ENCODE measurements at places on chromosomes 3 and 15. TPM values are rescaled to one million over a fixed set of nuclear protein-coding genes. Genes with fewer than 3 reads are reported as not detected.

The C3orf33 gene
- 14.8 TPM for total RNA-seq

The BFSP2 gene
- not detected for total RNA-seq

The GP9 gene
- not detected for total RNA-seq

The GALNT15 gene
- total RNA-seq = 21.8 TPM

The KBTBD12 gene
- total RNA-seq = 3.4 TPM

The NR2E3 gene
- total RNA-seq = 0.52 TPM

The TMEM108 gene
- total RNA-seq = not detected

- no peak overlapping the region for H3K4me3 ChIP-seq
- DNase-seq = no peak
- H3K27ac ChIP-seq = no peak overlapping the region
- no peaks in the 10 kb centered on the region for H3K4me1 ChIP-seq
- no peaks in the 10 kb centered on the region for H3K27me3 ChIP-seq
- H3K36me3 ChIP-seq = no peaks in the 10 kb centered on the region
These were observed 809.7 kb downstream of the NR2F2 start for GRCh38 chr15:97140216-97140615.

- H3K4me1 ChIP-seq = no peaks in the 10 kb centered on the region
- no peaks in the 10 kb centered on the region for H3K36me3 ChIP-seq
- no peak overlapping the region for H3K4me3 ChIP-seq
- no peaks in the 10 kb centered on the region for H3K27me3 ChIP-seq
- H3K27ac ChIP-seq = no peak overlapping the region
- DNase-seq = no peak
These were observed 246.0 kb downstream of the MYRIP start for GRCh38 chr3:40055361-40055760.

- peaks cover 36% of the 10 kb centered on the region for H3K4me1 ChIP-seq
- no peak overlapping the region for H3K27ac ChIP-seq
- H3K4me3 ChIP-seq = no peak overlapping the region
These were observed 4.5 kb downstream of the ARPIN start for GRCh38 chr15:89908226-89908625.

Data from body of pancreas (tissue), 4 donors.